Ovary (tissue), 10 donors: ENCODE measurements at places on chromosomes 6 and 20. TPM values are rescaled to one million over a fixed set of nuclear protein-coding genes. Genes with fewer than 3 reads are reported as not detected.

- DNase-seq: no peak
Measured at GRCh38 chr20:33400812-33401183, 521 bp downstream of the CDK5RAP1 start.

DNA sequence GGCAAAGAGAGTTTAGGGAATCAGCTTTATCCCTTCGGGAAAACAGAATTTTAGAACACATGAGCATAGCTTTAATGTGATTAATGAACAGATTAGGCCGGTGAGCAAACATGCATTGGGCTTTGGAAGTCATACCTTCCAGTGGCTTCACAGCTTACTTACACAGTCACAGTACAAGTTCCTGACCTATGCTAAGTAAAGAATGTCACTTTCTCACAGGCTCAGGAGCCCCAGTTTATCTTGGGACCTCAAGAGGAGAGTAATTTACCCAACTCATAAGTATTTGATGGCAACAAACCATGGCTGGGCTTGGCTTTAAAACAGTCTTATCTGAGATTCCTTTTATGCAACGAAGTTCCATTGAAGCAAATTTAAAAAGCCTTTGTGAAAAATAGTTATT lies 195.9 kb downstream of the AKAP7 start:
- no peak for DNase-seq

- DNase-seq: no peak
Measured at GRCh38 chr20:48898210-48898609, 23.3 kb upstream of the ARFGEF2 start.

The MTFR2 gene
- polyA plus RNA-seq: 0.75 TPM

The MICB gene
- polyA plus RNA-seq: 10.6 TPM

The NELFCD gene
- 44.1 TPM for polyA plus RNA-seq

The ANKRD66 gene
- polyA plus RNA-seq: not detected
